ENCODE measurements at places on chromosomes 16 and 17.

GRCh38 chr16:55002419-55002818 lies 71.8 kb downstream of the IRX5 start:
- no peaks in the 10 kb centered on the region for H3K36me3 ChIP-seq
- no peak for DNase-seq
- H3K27me3 ChIP-seq, result no peaks in the 10 kb centered on the region
- no peak overlapping the region for H3K27ac ChIP-seq
- H3K4me3 ChIP-seq, result no peak overlapping the region

DNA sequence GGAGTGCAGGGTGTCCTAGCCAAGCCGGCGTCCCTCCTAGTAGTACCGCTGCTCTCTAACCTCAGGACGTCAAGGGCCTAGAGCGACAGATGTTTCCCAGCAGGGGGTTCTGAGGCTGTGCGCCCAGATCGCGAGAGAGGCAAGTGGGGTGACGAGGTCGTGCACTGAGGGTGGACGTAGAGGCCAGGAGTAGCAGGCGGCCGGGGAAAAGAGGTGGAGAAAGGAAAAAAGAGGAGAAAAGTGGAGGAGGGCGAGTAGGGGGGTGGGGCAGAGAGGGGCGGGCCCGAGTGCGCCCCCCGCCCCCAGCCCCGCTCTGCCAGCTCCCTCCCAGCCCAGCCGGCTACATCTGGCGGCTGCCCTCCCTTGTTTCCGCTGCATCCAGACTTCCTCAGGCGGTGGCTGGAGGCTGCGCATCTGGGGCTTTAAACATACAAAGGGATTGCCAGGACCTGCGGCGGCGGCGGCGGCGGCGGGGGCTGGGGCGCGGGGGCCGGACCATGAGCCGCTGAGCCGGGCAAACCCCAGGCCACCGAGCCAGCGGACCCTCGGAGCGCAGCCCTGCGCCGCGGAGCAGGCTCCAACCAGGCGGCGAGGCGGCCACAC lies at the start of gene MMP2:
TSS of gene MMP2 (plus strand) at position 372 of the 603 bp plus-strand sequence. CDS start 282 bp downstream, outside the sequence.
- peaks cover 10% of the 10 kb centered on the region for H3K4me1 ChIP-seq
- H3K4me3 ChIP-seq, result peak within 1 kb of the TSS; percentile 43
- DNase-seq, result no peak
- peaks cover 29% of the 10 kb centered on the region for H3K27me3 ChIP-seq

DNA sequence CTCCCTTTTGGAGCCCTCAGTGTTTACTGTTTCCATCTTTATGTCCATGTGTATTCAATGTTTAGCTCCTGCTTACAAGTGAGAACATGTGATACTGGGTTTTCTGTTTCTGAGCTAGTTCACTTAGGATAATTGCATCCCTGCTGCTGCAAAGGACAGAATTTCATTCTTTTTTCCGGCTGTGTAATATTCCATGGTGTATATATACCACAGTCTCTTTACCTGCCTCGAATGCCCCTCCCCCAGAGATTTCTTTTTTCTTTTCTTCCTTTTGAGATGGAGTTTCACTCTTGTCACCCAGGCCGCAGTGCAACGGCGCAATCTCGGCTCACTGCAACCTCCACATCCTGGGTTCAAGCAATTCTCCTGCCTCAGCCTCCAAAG lies 60.9 kb downstream of the RMI2 start:
- H3K27ac ChIP-seq, result no peak overlapping the region
- no peak overlapping the region for H3K4me3 ChIP-seq
- peaks cover 4% of the 10 kb centered on the region for H3K27me3 ChIP-seq
- H3K4me1 ChIP-seq, result no peaks in the 10 kb centered on the region
- DNase-seq, result no peak

DNA sequence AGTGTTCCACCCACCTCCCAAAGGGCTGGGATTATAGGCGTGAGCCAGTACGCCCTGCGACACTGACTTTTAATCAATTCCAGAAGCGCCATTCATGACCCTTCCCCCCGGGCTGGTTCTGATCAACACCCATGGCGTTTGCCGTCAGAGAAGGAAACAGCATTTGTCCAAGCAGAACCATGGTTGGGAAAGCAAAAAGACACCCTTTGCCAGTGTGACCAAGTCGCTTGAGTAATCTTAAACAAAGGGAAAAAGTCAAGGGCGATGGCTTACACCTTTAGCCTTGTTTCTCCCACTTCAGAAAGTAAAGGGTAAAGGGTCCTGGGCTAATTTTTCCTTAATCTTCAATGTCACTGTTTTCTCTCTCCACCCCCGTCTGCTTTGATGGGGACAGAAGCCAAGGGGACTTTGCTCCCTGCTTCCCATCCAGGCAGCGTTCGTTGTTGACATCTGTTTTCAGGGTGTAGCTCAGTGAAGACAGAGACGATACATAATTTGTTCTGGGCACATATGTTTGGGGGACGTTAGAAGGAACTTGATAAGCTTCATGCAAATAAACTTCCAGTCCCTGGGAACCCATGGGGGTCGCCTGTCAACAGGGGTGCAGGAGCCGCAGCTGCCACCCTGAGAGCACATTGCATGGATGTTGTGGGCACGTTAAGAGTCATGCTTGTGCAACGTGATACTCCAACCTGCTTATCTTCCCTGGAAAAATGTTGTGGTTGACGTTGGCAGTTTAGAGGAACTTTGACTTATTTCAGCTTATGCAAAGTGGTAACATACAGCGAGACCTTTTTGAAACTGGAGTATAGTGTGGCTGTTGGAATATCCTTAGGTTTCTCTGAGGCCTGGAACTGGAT lies 50.6 kb upstream of the TANGO6 start:
- peaks cover 6% of the 10 kb centered on the region for H3K27me3 ChIP-seq
- H3K4me1 ChIP-seq, result no peaks in the 10 kb centered on the region
- no peak overlapping the region for H3K27ac ChIP-seq
- no peak for DNase-seq

- no peak overlapping the region for H3K4me3 ChIP-seq
- no peak for DNase-seq
- H3K27ac ChIP-seq, result no peak overlapping the region
- no peaks in the 10 kb centered on the region for H3K36me3 ChIP-seq
- peaks cover 30% of the 10 kb centered on the region for H3K4me1 ChIP-seq
These were observed 28.8 kb downstream of the ABCC12 start for GRCh38 chr16:48126801-48127644.

DNA sequence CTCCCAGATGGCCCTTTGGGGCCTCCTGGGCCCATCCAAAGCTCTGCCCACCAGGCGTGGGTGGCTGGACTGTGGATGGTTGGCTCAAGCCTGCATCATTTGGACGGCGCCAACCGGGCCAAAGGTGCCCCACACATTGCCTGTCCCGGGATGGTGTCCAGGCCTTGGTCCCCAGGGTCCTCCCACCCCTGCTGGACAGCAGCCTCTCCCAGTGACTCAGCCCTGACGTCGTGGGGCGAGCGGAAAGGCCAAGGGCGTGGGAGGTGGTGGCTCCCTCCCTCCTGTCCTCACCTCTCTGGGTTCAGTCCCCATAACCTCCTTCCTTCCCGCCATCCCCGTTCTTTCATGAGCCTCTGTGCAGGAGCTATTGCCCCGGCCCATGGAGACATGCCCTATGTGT lies 42.1 kb upstream of the DLX4 start:
- DNase-seq, result no peak
- H3K36me3 ChIP-seq, result no peaks in the 10 kb centered on the region
- H3K27ac ChIP-seq, result no peak overlapping the region

DNA sequence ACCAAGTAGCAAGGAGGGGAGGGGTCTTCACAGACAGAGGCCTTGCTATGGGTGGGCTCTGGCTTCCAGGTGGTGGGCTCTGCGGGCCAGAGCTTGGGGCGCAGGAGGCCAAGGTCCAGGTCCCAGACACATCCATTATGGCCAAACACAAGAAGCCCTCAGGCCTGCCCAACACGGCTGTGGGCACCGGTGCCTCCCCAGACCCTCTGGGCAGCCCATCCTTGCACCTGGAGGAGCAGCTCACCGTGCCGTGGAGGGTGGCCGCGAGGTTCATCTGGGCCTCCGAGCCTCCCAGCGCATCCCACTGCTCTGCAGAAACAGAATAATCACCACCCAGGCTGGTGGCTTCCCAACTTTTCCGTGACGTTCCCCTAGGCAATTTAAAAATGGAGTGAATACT lies 55.9 kb downstream of the TBC1D16 start:
- no peaks in the 10 kb centered on the region for H3K4me1 ChIP-seq
- DNase-seq, result no peak
- no peak overlapping the region for H3K27ac ChIP-seq
- no peak overlapping the region for H3K4me3 ChIP-seq
- no peaks in the 10 kb centered on the region for H3K36me3 ChIP-seq

DNA sequence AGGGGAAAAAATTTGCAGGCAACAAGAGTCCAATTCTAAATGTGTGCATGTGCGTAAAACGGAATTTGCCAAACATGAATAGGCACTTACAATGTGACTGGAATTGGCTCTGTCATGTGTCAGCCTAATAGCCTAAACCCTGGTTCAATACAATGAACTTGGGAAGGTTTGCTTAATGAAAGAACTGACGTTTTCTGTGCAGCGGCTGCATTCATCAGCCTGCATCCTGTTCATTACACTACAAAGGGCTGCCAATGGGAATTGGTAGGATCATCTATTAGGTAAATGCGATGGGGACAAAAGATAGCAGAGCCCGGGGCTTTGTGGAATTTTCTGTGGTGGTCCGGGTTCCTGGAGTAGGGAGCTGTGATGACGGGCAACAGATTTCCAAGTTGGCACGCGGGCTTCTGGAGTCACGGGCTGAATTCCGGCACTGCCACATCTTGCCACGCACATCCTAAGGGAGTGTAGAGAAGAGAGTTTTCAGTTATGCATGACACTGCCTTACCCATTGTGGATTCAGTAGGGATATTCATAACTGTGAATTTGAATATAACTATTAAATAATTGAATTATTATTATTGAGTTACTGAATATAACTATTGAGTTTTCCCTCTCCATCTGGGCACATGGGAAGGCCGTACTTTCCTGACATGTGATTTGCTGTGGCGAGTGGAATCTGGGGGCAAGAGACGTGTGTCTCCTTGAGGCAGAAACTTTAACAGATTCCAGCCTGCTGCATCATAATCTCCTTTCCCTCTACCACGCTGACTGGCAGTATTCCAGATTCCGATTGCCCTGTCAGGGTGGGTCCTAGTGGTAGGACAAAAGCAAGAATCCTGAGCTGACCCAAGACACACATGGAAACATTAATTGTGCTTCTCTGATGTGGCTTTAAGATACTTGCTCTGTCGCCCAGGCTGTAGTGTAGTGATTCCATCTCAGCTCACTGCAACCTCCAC lies 565.6 kb downstream of the WWOX start:
- H3K4me3 ChIP-seq, result no peak overlapping the region
- H3K27ac ChIP-seq, result no peak overlapping the region
- no peak for DNase-seq
- no peaks in the 10 kb centered on the region for H3K27me3 ChIP-seq

DNA sequence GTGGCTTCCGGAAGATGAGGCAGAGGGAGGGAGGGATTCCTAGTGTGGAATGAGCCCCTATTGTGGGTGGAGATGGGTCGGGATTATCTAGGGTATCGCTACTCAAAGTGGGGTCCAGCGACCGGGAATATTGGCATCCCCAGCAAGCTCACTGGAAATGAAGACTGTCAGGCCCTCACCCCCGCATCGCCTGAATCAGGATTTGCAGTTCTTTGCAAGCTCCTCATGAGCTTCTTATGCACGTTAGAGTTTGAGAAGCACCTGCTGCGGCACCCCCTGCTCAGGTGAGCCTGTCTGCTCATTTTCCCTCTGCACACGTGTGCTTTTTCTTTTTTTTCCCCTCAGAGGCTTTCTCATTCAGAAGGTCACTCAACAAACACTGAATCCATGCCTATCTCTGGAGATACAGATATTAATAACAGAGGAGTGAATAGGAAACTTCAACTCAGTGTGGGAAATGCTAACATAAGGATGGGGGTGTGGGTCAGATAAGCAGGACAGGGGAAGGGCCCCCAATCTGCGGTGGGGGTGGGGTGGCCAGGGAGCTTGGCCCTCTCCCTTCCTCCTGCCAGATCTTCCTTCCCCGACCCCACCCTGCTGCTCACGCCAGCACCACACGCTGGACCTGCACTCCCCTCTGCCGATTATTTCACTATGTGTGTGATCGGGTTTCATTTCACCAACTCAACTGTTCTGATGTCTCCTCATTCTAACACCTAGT lies 67.7 kb upstream of the NFAT5 start:
- H3K4me1 ChIP-seq, result peaks cover 16% of the 10 kb centered on the region
- DNase-seq, result no peak
- H3K27me3 ChIP-seq, result peaks cover 2% of the 10 kb centered on the region
- no peak overlapping the region for H3K27ac ChIP-seq
- no peak overlapping the region for H3K4me3 ChIP-seq

- no peak for DNase-seq
- H3K4me1 ChIP-seq, result peaks cover 21% of the 10 kb centered on the region
- H3K36me3 ChIP-seq, result peaks cover 9% of the 10 kb centered on the region
- no peak overlapping the region for H3K27ac ChIP-seq
- H3K4me3 ChIP-seq, result peak overlapping the region; percentile 19
- H3K27me3 ChIP-seq, result no peaks in the 10 kb centered on the region
These were observed 3.5 kb downstream of the RAB40C start for GRCh38 chr16:593406-593805.

DNA sequence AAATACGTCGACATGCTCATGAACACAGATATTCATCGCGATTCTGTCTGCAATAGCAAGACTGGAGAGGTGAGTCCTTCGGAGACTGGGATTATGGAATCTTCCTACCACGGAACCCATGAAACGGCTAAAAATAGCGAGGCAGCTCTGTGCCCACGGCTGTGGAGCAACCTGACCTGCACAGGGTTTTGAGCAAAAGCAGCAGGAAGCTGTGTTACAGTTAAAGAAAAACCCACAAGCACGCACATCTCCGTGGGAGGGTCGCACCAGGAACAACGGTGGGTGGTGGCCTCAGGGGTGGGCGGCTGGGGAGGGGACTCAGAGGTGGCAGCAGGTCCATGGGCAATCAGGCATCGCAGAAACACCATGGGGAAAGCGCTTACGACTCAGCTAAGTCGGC lies 24.8 kb downstream of the SLC38A10 start:
- no peak overlapping the region for H3K27ac ChIP-seq
- H3K36me3 ChIP-seq, result peaks cover 30% of the 10 kb centered on the region
- DNase-seq, result no peak
- H3K27me3 ChIP-seq, result no peaks in the 10 kb centered on the region
- H3K4me1 ChIP-seq, result no peaks in the 10 kb centered on the region

DNA sequence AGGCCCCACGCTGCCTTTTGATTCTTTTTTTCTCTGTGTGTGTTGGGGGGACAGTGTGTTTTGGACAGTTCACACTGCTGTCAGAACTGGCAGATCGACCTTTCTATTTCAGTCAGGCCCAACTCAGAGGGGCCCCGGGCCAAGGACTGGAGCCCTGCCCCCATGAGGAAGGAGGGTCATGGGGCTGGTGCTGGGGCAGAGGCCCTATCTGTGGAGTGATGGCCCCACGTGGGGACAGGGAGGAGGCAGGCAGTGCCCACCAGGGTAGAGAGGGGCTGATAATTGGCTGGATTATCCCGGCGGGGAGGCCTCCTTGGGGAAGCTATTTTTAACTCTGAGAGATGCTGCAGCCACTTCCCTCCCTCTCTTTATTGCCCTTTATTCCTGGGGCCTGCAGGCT lies 5.7 kb upstream of the KCNJ12 start:
- no peak overlapping the region for H3K4me3 ChIP-seq
- peaks cover 12% of the 10 kb centered on the region for H3K27me3 ChIP-seq
- no peaks in the 10 kb centered on the region for H3K4me1 ChIP-seq
- no peak for DNase-seq
- no peak overlapping the region for H3K27ac ChIP-seq
- no peaks in the 10 kb centered on the region for H3K36me3 ChIP-seq

- no peak overlapping the region for H3K27ac ChIP-seq
- peaks cover 3% of the 10 kb centered on the region for H3K27me3 ChIP-seq
- DNase-seq, result no peak
- peaks cover 24% of the 10 kb centered on the region for H3K4me1 ChIP-seq
- peak overlapping the region; percentile 1 for H3K4me3 ChIP-seq
- H3K36me3 ChIP-seq, result peaks cover 33% of the 10 kb centered on the region
These were observed 27.2 kb upstream of the ITGAX start for GRCh38 chr16:31327646-31328225.

GRCh38 chr16:12295395-12295794 lies 318.9 kb downstream of the SNX29 start:
- H3K4me1 ChIP-seq, result no peaks in the 10 kb centered on the region
- no peaks in the 10 kb centered on the region for H3K36me3 ChIP-seq
- DNase-seq, result no peak
- no peak overlapping the region for H3K27ac ChIP-seq
- no peaks in the 10 kb centered on the region for H3K27me3 ChIP-seq
